ENCODE measurements at places on chromosomes 13 and 19. TPM values are rescaled to one million over a fixed set of nuclear protein-coding genes. Genes with fewer than 3 reads are reported as not detected.

CRB3 gene
- total RNA-seq, result not detected

CCNE1 gene
- 66.3 TPM for total RNA-seq

MEX3D gene
- 47.5 TPM for total RNA-seq

TGFBR3L gene
- total RNA-seq, result not detected

UBE2L5 gene
- not detected for total RNA-seq

KANK3 gene
- not detected for total RNA-seq

HS6ST3 gene
- 0.08 TPM for total RNA-seq

LPAR2 gene
- 1.5 TPM for total RNA-seq

LRRC25 gene
- not detected for total RNA-seq

CBLC gene
- not detected for total RNA-seq

TECR gene
- total RNA-seq, result 188 TPM

ZNF787 gene
- 24.7 TPM for total RNA-seq

ERFL gene
- total RNA-seq, result not detected

GGACT gene
- total RNA-seq, result 1.2 TPM

LIPE gene
- not detected for total RNA-seq

ZNF235 gene
- total RNA-seq, result 8.2 TPM

ANKRD24 gene
- total RNA-seq, result 0.05 TPM

SIGLEC12 gene
- total RNA-seq, result not detected

DCT gene
- not detected for total RNA-seq

KIR2DL3 gene
- not detected for total RNA-seq

PTPRH gene
- total RNA-seq, result 1.4 TPM

CATSPERD gene
- not detected for total RNA-seq

GGN gene
- total RNA-seq, result 0.23 TPM

MEIS3 gene
- 15.9 TPM for total RNA-seq

LGALS14 gene
- not detected for total RNA-seq

BCAM gene
- 15.5 TPM for total RNA-seq

CEACAM4 gene
- total RNA-seq, result not detected

RHPN2 gene
- 12.7 TPM for total RNA-seq

SEMA6B gene
- 108 TPM for total RNA-seq

NFIC gene
- 15.1 TPM for total RNA-seq

TNFRSF19 gene
- total RNA-seq, result 4.1 TPM

PRRG2 gene
- total RNA-seq, result 0.51 TPM

COL4A1 gene
- total RNA-seq, result 269 TPM

RASAL3 gene
- total RNA-seq, result not detected

SPRY2 gene
- total RNA-seq, result 122 TPM

SHC2 gene
- total RNA-seq, result 0.23 TPM

ZNF69 gene
- 9.6 TPM for total RNA-seq

GPR4 gene
- 0.14 TPM for total RNA-seq

WDR87 gene
- total RNA-seq, result not detected

BRME1 gene
- total RNA-seq, result 10.0 TPM

OXGR1 gene
- not detected for total RNA-seq

LHFPL6 gene
- 35.6 TPM for total RNA-seq

PRR20E gene
- total RNA-seq, result not detected

ZNF808 gene
- total RNA-seq, result 12.2 TPM

ATP4A gene
- total RNA-seq, result not detected

GPC6 gene
- total RNA-seq, result 19.5 TPM

NCAN gene
- total RNA-seq, result not detected

ZNF296 gene
- total RNA-seq, result not detected

MYO16 gene
- total RNA-seq, result not detected
